ENCODE measurements at places on chromosomes 16 and 17.

GRCh38 chr16:85428899-85429775 is 184.0 kb upstream of the GSE1 start:
- DNase-seq, result no peak

- DNase-seq, result no peak
Measured at GRCh38 chr17:39194089-39194984, 3.1 kb downstream of the CACNB1 start.

DNA sequence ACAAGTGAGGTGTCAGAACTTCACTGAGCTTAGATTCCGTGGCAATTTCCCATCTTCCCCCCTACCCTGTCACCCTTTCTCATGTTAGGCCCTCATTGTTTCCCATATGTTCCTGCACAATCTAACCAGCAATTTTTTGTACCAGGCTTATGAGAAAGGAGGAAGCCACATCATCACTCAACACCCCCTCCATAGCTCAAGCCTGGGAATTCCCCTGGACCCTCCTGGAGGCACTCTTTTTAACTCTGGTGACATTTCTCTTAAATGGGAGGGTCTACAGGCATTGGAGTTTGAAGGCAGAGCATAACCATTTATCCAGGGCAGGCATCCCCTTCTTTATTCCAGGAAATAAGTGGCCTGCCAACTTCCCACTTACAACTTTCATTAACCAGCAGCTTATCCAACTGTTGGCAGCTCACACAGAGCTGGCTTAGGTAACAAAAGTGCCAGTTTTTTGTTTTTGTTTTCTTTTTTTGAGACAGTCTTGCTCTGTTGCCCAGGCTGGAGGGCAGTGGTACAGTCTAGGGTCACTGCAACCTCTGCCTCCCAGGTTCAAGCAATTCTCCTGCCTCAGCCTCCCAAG is 10.4 kb upstream of the GLG1 start:
- no peak for DNase-seq

- DNase-seq, result no peak
Measured at GRCh38 chr16:77500286-77500598, 65.4 kb upstream of the ADAMTS18 start.

- DNase-seq, result no peak
Measured at GRCh38 chr17:75878174-75878998, at the start of gene TRIM47. Gene TRIM47 (minus strand): TSS chr17:75878581. CDS start chr17:75878548, 33 bp downstream.

DNA sequence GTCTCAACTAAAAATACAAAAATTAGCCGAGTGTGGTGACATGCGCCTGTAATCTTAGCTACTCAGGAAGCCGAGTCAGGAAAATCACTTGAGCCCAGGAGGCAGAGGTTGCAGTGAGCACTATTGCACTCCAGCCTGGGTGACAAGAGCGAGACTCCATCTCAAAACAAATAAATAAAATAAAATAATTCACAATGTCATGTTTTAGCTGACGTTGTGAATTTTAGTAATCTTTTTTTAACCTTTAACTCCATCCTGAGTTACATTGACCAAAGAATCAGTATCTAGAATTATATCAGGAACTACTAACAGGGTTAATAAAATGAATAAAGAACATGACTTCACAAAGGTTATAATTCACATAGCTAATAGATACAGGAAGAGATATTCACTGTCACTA is 5.9 kb downstream of the RBL2 start:
- no peak for DNase-seq

- no peak for DNase-seq
Measured at GRCh38 chr17:77467521-77467920, 326.8 kb downstream of the SEC14L1 start.

DNA sequence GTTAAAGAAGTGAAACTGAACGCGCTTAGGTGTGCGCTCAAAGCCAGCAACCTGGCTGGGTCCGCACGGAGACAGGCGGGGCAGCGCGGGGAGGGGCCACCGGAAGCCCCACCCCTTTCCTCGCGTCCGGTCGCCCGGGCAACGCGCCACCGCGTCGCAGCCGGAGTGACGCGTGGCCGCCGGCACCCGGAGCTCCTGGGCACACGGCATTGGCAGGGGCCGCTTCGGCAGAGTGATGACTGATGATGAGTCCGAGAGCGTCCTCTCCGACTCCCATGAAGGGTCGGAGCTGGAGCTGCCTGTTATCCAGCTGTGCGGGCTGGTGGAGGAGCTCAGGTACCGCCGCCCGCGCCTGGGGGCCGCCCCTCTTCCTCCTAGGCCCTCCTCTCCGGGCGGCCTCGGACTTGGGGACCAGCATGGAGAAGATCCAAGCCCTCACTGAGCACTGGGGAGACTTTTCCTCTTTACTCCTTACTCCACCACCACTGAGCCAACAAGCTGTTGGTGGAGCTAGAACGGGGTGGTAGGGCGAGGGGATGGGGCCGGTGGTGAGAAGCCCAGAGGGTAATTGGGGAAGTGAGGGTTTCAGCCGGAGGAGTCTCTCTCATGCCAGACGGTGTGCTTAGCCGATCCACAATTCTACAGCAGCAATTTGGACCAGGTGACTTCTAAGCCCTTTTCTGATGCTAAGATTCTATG is 44.9 kb downstream of the PRSS54 start:
- peak; percentile 69 for DNase-seq

Measured in stimulated activated CD4-positive, alpha-beta T cell treated with anti-CD3 and anti-CD28 coated beads, Interleukin-15, amount 100 ng/mL, for 48 hours (primary cell).